Substantia nigra (tissue), 51 donors: ENCODE measurements at places on chromosomes 6 and 20.

- DNase-seq = no peak
Observed at GRCh38 chr6:81770381-81770780, 17.9 kb upstream of the TENT5A start.

DNA sequence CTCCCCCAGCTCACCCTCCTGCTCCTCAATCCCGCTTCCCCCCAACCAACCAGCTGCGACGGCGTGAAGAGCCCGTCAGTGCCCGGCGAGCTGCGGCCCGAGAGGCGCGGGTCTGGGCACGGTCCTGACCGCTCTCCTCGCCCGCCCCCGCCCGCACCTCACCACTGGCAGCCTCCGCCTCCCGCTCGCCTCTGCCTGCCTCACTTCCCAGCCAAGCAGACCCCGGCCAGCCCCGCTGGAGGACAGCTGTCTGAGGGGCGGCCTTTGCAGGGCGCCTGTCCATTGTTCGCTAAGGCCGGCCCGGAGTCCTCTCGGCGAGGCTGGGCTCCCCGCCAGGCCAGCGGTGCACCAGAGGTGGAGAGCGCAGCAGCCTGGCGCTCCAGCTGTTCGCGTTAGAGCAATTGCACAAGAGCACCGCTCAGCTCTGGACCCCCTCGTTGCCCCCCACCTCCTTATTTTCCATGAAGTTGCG is 1.3 kb downstream of the SOBP start:
- DNase-seq = peak; percentile 41

DNA sequence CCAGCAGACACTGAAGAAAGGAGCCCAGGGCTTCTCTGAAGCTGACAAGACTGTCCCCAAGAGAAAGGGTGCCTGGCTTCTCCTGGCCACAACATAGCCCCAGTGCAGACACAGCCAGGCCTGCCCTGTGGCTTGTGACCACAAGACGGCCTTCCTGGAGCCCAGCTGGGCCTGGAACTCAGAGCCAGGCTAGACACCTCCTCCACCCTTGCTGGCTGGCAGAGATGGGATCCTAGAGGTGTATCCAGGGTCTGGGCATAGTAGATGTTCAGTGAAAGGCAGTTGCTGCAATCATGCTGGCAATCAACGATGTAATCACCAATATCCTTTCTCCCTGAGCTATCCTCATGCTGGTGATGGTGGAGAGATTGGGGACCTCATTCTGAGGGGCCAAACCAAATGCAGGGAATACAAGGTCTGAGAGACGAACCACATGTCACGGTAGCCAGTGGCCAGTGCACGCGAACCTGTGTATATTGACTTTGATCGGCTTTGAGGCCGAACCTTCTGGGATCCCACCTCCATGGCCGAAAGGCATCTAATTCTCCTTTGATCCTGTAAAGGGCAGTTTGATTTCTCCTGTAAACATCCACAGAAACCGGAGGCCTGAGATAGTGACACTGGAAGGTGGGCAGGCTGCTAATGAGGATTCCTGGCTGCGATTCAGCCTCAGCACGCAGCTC is 115.2 kb downstream of the PSMB1 start:
- DNase-seq = no peak

DNA sequence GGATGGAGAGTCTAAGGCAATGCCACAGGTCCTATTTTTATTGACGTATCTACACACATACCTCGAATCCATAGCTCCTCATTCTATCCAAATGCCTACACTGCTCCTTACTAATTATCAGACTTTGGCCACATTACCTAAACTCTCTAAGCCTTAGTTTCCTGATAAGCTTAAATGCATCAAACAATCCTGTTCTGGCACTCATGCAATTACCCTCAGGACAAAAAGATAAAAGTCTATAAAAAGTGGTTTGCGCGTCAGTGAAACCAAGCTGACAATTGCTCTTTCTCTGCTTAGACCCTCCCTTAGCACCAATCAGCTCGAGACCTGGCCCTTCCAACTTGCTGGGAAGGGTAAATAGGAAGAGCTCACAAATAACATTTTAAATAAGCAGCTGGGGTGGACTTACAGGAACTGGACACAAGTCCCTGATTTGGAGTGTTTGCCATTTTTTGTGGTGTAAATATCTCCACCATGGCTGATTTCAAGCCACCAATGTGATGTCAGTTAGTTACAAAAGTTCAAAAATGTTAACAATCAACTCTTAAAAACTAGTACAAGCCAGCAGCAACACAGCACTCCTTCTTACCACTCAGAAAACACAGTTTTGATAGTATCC is 7.2 kb upstream of the PLEKHG1 start:
- DNase-seq = no peak

DNA sequence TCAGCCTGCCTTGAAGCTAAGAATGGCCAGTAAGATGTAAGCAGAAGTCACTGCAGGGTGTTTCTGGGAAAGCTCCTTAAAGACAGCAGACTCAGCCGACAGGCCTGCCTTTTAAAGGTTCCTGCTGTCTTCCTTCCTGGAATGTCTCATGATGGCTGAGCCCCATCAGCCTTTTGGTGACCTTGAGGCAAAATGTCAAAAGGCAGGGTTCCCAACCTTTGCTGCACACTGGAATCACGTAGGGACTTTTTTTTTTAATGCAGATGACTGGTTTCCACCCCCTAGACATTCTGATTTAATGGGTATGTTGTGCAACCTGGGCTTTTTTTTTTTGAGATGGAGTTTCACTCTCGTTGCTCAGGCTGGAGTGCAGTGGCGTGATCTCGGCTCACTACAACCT is 11.6 kb downstream of the MDGA1 start:
- no peak for DNase-seq
